NCI-H1092 (cell line): ENCODE measurements at places on chromosomes 2 and 18.

DNA sequence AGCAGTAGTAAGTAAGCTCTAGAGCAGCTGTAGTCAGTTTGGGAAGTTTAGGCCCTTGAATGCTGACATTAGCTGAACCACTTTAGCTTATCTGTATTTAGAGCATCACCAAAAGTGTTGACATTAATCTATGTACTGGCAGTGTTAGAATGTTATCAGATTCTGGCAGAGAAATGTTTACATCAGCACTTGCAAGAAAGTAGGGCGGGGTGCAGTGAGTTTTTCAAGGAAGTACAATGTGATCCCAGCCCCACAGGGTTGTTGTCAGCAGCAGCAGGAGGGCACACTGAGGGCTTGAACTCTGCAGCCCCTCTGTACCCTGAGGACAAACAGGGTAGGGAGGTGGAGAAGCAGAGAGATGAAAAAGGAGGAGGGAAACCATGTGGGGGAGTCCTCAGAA is 35.5 kb upstream of the RMP24 start:
- DNase-seq, result no peak

- no peak for DNase-seq
Observed at GRCh38 chr2:43169099-43169945, 57.1 kb downstream of the ZFP36L2 start.

- no peak for DNase-seq
Observed at GRCh38 chr18:8910843-8911242, 191.7 kb upstream of the NDUFV2 start.

- DNase-seq, result peak; percentile 32
Observed at GRCh38 chr2:86453836-86454235, 12.7 kb downstream of the KDM3A start.

GRCh38 chr18:8634508-8634907 is 25.3 kb downstream of the RAB12 start:
- DNase-seq, result no peak

DNA sequence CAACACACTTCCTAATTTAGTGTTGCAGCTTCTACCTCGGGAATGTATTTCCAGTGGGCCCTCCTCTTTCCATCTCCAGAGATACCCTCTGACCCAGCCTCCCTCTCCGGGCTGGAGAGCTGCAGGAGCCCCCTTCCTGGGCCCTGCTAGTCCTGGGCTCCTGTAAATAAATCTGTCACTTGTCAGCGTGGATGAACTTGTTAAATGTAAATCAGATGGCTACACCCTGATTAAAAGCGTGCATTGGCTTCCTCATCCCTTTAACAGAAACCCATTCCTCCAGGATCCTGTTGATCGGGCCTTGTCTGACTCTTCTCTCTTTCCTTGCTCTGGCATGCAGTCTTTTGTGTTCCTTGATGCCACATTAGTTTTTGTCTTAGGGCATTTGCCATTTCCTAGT is 2.4 kb downstream of the ZNF236 start:
- no peak for DNase-seq

DNA sequence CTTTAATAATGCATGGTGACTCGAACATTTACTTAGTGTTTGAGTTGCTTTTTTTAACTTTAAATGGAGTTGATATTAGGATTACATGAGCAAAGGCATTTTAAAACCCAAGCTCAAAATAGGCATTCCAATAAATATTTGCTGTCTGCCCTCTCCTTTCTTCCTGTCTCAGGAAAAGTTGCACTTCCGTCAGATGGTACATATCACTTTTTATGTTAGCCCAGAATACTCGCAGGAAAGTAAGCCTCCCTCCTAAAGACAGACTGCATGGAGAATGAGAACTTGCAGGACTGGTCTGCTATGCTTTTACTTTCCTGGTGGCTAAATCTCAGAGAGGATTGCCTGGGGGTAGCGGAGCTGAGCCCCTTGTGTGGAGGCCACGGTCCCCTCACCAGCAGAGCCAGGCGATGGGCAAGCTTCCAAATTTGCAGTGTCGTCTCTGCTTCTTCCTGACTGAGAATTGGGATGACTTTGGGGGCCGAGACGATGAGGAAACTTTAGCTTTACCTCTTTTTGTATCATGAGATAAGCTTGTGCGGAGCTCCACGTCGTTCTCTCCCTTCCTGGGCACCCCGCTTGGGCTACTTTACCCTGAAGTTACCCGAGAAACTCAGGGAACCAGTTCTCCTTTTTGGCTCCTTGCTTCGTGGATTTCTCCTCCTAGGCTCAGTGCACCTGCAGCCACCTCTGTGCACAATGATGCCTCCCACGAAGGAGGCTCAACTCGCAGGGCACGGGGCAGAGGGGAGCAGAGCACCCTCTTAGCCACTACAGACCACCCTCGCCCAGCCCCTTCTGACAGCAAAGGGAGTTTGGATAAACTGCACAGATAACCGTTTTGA is 223.3 kb downstream of the SH3RF3 start:
- no peak for DNase-seq

DNA sequence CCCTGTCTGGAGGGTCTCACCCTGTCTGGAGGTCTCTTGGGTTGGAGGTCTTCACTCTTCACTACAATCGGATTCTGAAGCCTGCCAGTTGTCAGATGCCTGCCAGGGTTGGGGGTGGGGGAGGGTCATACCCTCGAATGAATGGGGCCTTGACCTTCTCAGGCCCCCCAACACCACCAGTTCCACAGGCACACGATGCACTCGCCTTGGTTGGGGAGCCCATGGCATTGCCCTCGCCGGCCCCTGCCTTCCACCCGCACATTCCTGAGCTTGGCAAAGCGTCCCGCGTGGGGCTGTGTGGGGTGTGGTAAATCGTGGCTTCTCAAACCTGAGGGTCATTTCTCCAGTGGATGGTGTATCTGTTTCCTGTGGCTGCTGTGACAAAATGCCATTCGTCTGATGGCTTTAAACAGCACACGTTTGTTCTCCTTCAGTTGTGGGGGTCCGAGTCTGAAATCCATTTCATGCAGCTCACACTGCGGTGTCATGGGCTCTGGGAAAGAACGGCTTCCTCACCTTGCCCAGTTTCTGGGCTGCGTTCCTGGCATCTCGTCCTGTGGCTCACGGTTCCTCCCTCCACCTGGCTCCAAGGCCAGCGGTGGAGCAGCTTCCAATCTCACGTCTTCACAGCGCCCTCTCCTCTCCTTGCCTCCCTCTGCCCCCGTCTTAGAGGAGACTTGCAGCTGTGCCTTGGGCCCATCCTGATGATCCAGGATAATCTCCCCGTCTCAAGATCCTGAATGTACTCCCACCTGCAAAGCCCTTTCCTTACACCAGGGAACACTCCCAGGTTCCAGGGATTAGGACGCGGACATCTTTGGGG is 38.0 kb upstream of the HPCAL1 start:
- DNase-seq, result no peak

GRCh38 chr2:15764683-15765011 is 173.0 kb downstream of the DDX1 start:
- no peak for DNase-seq

GRCh38 chr2:66323406-66323805 is 111.5 kb upstream of the MEIS1 start:
- DNase-seq, result no peak

DNA sequence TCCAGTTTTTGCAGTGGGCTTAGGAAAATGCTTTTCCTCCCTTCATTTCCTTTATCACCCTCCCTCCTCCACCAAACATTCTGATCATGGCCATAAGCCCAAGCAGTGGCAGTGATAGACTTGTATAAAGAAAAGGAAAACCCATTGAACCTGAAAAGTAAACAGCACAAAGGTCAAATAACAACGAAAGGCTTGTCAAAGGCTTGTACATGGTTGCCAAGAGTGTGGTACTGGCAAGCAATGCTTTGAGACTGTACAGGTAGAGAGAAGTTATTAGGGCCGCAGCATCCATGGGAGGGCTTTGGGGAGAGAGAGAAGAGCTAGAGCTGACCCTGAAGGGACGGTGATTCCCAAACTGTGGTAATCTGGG is 2.1 kb upstream of the VWA3B start:
- DNase-seq, result no peak

DNA sequence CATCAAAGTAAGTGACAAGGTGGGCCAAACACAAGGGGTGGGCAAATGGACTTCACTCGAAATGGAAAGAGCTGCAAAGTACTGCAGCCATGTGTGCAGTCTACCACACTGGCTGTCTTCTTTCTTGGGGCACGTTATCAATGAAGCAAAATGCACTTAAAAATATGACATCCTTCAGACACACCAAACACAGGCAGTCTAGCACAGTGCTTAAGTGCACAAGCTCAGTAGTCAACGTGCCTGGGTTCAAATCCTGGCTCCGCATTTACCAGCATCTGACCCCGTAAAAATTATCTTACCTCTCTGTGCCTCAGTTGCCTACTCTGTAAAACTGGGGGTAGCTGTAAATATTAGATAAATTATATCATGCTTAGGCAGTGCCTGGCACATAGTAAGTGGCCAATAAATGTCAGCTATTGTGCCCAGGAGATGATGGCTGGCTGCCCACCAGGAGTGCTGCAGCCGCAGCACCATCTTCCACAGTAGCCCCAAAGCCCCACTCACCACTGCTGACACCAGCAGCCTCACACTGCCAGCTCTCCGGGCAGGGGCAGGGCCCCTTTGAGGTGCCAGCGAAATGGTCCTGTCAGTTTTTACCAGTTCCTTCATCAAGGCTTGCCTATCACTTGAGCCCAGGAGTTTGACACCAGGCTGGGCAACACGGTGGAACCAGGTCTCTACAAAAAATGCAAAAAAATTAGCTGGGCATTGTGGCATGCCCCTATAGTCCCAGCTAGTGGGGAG is 121.8 kb upstream of the SLC1A4 start:
- DNase-seq, result no peak

DNA sequence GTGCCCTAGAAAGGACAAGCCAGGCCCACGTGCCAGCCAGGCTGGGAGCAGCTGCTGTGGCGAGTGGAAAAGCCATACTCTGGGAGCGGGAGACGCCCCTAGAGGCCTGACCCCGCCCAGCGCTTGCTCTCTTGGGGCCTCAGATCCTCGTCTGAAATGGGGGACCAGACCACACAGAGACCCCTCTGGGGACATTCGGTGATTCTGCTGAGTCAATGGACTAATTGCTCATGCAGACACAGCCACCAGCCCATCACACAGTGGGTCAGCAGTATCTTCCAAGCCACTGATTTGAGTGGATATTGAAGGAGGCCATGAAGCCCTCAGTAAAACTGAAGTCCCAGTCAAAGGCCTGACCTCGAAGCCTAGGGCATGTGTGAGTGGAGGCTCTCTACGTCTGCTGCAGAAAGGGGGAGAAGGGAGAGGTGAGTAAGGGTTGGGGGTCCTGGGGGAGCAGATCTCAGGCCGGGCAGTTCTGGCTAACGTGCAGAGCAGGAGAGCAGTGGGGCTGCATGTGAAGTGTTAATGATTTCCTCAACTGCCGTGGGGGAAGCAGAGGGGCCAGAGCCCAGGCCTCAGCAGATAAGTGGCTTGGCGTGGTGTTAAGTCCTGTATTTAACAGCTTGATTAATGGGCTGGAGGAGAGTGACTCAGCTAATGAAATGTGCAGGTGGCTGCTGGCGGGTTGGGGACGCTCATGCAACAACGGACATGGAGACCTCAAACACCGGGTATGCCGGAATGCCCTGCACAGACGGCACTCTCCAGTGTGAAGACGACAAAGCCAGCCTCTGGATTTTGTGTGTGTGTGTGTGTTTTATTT is 104.4 kb upstream of the TWIST2 start:
- DNase-seq, result no peak

DNA sequence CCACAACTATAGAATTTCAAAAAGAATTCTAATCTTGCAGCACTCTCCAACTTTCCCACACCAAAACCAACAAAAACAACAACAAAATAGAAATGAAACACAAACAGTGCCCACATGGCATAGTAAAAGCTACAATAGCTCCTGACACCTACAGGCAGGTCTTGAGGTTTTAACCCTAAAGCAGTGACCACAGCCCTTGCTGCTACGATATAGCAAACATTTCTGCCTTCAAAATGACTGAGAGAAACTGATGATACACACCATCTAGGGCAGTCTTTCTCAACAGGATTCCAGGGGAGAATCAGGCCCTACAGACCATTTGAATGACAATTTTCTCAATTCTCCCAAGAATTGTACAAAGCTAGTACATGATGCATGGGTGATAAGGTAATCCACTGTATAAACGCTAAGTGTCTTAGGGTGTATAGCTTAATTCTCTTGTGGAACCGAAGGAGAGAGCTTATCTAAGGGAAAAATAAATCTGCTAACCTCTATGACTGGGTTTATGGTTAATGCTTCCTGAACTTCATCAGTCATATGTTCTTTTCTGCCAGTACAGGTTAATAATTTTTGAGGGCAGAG is 46.5 kb downstream of the TRAK2 start:
- DNase-seq, result no peak

- DNase-seq, result no peak
Observed at GRCh38 chr2:117087535-117088291, 726.8 kb upstream of the DDX18 start.

GRCh38 chr18:3725115-3725514 is 275.1 kb downstream of the TGIF1 start:
- DNase-seq, result no peak

- no peak for DNase-seq
Observed at GRCh38 chr18:4107049-4107467, 348.0 kb downstream of the DLGAP1 start.
